ENCODE measurements at places on chromosomes 2 and 18.

- no peak for DNase-seq
These were observed 75.6 kb upstream of the MGAT5 start for GRCh38 chr2:134178138-134178877.

GRCh38 chr2:54332386-54332785 is 76.4 kb upstream of the TSPYL6 start:
- DNase-seq: no peak

GRCh38 chr2:170227951-170228350 is 50.0 kb downstream of the MYO3B start:
- DNase-seq: no peak

DNA sequence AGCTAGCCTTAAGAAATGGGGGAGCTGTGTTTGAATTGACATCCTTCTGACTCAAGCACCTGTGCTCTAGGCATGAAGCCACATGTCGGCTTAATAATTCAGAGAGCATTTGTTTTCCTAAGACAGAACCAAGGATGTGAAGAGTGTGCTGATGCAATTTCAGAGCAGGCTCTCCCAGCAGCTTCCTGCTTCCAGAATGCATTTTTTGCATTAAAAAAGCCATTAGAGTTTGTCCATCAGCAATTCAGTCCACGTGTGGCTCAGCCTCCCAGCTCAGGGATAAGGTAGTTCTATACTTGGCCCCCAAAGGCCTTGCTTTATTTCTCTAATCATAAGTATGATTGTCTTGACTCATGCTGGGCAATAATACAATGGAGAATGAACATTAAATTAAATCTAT is 37.7 kb downstream of the DOCK10 start:
- DNase-seq: no peak

DNA sequence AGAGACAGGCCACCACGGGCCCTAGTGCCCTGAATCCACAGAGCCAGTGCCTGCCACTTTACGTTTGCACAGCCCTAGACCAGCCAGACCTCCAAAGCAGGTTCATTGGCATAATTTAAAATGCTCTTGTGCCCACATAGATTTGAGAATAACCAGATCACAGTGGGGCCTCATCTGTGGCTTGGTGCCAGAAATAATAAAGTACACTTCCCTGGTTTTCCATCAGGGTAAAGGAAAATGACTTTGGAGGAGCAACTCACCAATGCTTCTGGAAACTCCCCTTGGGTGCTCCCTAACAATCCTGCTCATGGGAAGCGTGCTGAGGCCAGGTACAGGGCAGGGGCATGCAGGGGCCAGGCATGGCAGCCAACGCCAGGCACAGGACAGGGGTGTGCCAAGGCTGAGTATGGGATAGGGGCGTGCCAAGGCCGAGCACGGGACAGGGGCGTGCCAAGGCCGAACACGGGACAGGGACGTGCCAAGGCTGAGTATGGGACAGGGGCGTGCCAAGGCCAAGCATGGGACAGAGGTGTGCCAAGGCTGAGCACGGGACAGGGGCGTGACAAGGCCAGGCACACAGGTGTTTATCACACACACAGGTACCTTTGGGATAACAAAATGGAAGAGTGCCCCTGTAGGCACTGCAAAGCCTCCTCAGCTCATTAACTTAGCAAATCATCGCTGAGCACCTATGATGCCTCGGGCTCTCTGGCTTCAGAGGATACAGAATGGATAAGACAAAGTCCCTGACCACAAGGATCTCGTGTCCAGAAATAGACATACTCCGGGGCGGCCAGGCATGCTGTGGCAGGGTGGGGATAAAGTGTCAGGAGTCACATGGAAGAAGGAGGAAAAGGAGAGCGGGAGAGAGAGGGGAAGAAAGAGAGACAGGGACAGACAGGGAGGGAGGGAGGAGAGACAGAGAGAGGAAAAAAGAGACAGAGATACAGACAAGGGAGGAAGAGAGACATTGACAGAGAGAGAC is 334.7 kb downstream of the EIPR1 start:
- DNase-seq: no peak

DNA sequence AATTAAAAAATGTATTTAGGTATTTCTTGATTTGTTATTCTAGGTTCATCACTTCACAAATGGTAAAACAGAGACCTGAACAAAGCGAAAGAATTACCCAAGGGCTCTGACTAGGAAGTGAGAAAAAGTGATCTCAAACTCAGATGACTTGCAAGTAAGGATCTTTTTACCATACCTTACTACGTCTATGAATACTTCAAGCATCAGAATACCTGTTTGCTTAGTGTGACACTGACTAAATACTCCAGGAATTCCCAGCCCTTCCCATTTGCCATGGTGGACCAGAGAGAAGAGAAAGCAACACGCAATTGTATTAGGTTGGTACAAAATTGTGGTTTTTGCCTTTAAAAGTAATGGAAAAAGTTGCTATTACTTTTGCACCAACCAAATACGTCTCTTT is 35.8 kb upstream of the FIGN start:
- DNase-seq: no peak

DNA sequence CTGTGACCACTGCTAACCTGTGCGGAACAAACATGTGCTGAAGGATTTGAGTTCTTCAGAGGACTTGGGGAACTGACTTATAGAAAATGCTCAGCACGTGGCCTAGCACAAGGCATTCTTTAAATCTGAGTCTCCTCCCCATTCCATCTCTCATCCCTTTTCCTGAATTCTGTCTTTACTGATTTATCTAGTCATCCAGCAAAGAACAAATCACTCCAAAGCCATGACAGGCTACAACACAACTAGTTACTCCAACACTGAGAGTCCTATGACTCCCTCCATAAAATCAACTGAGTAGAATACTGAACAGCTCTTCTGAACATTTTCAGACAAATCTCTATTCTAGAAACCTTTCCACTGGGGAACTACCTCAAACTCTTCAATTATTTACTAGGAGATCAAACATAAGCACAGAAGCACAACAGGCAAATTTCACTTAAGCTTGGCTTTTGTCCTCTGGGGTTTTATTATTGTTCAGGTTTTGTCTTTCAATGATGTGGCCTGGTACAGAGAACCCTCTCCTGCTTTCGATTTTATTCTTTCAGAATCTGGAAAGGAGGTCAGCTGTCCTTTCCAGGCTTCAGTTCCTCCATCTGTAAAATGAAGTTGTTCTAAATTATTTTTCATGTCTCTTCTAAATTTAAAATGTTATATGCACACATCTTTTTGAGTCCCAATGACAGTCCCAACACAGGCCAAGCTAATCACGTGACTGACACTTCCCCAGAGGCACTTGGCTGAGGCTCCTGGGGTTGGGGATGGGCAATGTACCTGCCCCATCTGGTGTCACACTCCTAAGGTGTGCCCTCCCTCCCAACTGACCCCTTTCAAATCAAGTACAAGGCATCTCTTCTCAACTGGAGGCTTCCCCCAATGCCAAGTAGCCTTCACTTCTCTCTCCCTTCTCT is 31.8 kb downstream of the RNU4ATAC start:
- no peak for DNase-seq

DNA sequence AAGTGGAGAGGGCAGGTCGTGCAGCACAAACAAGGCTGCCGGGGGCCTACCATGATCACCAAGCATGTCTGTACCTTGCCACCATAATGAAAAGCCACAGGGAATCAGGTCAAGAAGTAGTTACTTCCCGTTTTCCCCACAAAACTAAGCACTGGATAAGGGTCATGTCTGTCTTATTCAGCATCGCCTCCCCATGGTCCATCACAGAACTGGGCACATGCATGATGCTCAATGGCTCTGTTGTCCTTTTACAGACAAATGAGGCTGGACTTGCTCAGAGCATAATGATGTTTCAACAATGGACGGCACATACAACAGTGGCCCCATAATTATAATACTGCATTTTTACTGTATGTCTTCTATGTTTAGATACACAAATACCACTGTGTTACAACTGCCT is 27.5 kb downstream of the REEP1 start:
- DNase-seq: no peak

- DNase-seq: no peak
These were observed 252.0 kb upstream of the MYT1L start for GRCh38 chr2:2582998-2583545.

- peak; percentile 99 for DNase-seq
These were observed at the start of gene RHOB for GRCh38 chr2:20446917-20447436. Gene RHOB, plus strand, starts transcription at chr2:20447074. Its CDS starts 392 bp downstream, at chr2:20447466.

DNA sequence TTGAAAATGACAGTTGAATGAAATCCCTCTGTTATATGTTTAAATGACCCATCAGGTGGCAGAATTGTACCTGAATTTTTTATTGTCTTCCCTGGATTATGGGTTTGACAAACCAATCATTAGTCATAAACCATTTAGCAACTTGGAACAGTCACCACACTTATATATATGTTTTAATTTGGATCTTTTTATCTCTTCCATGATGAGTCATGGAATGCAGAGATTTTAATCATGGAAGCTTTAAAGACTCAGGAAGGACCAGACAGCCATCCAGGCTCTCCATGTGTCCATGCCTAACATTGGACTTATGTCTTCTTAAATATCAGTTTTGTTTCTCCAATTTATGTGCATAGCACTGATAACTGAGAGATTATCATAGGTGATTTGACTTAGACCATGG is 188.3 kb upstream of the ZSWIM2 start:
- no peak for DNase-seq

DNA sequence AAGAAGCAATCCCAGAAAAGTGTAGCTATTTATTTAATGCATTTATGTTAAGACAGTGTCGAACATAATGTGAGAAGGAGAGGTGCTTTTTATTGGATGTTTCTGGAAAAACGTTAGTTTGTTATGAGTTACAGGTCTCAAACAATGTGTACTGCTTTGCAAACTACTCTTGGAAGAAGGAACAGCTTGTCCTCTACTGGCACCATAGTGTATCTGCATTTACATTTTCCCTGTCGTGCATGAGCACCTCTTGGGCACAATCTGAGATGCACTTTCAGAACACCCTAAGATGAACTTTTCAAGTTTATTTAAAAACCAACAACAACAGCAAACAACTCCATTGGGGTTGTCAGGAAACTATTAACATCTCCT is 22.8 kb downstream of the CCNYL1 start:
- DNase-seq: no peak

GRCh38 chr2:163573652-163574051 is 162.2 kb downstream of the FIGN start:
- no peak for DNase-seq

DNA sequence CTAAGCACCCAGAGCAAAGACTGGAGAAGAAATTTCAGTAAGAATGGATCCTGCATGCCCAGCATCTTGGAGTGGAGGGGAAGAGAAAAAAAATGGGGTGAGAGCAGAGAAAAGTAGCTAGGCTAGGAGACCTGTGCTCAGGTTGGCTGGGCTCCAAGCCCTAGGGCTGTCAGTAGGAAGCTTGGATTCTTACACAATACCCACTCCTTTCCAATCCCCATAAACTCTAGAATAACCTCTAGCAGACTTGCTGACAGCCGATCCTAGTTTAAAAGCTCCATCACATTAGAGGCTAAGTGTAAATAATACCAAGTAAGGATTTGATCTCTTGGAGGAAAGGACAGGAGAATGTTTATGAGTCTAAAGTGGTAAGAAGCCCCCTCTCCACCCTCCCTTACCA is 46.2 kb upstream of the NABP1 start:
- no peak for DNase-seq

- no peak for DNase-seq
These were observed 17.1 kb upstream of the TMEM237 start for GRCh38 chr2:201660293-201660895.

GRCh38 chr2:8548619-8549150 is 133.2 kb upstream of the ID2 start:
- DNase-seq: no peak

- no peak for DNase-seq
These were observed 160.7 kb downstream of the RTP5 start for GRCh38 chr2:242030226-242030575.

DNA sequence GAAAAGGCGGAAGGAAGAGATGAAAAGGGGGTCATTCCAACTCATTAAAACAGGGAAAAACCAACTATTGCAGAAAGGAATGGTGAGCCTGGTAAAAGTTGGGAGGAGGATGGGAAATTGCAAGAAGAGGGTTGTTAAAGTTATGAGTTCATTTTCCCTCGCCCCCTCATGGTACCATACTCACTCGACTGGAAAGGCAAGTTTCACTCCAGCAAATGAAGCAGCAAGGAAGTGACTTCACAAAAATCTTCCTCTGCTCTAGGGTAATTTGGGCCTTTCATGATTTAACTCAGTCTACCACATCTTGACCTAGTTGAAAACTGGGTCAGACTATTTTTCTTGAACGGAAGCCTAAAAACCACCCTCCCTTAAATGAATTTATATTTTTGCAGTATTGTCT is 22.8 kb upstream of the DAW1 start:
- DNase-seq: no peak

GRCh38 chr2:173001664-173002604 is 73.7 kb upstream of the MAP3K20 start:
- no peak for DNase-seq

- no peak for DNase-seq
These were observed 27.0 kb downstream of the IRS1 start for GRCh38 chr2:226772389-226773179.

- peak; percentile 75 for DNase-seq
These were observed 12.4 kb downstream of the G6PC2 start for GRCh38 chr2:168913495-168913894.

DNA sequence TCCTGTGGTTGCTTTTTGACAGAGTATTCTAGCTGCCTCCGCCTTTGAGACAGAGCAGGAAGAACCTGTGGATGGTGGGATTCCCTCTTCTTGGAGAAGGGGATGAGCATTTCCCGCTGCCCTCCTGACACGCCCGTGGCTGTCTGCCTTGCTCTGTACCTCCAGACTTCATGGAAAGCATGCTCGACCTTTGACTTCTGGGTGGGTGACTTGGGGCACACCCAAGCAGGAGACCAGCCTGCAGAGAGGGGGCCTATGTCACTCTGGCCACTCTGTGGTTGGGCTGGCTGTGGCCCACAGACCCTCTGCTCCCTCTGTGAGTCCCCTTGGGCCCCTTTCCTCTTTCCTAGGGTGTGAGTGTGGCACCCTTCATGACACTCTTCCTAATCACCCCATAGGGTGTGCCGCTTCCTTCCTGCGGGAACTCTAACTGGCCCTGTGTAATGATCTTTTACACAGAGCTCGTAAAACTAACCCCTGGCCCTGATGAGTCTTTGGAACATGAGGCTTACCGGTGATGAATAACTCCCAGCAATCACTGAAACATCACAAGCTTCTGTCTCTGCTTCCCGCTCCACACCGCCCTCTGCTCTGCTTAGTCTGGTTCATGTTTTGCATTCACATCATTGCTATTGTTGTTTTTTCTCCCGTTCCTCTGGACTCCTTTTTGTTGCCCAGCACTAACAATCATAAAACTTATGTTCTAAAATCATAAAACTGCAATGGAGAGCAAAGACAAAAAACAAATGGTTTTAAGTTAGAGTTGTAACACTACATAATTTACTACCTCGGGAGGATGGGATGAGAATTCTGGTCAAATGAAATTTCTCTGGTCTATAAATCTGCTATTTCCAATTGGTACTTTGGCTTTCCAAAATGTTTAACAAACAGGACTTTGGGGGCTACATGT is 101.1 kb downstream of the SH3YL1 start:
- no peak for DNase-seq

DNA sequence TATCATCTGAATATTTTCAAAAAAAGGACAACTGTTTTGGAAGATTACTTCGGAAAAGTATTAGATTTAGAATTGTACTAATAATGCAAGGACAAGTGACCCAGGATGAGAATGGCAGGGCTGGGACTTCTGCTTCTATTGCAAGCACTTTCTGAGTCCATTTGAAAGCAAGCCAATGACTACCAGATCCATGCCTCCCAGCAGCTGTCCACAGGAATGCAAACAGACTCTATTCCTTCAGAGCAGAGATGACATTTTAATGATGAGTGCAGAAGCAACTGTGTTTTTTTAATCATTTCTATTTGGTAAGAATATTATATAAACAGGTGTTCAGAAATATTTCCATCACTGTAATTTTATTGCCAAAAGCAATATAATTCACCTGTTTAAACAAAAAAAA is 456.7 kb downstream of the SOX11 start:
- no peak for DNase-seq

- DNase-seq: no peak
These were observed 65.4 kb downstream of the TACR1 start for GRCh38 chr2:75133621-75134570.

Measured in NCI-H2227 treated with DMSO at 0.1 percent for 48 hours (cell line).